Panc1 (cell line): ENCODE measurements at places on chromosomes 4 and X. TPM values are rescaled to one million over a fixed set of nuclear protein-coding genes. Genes with fewer than 3 reads are reported as not detected.
A peak's percentile ranks its signal among the peaks of the same experiment; 100 is the strongest.

GRCh38 chr4:116501954-116502353 lies 583.4 kb downstream of the TRAM1L1 start:
- no peak overlapping the region for H3K27ac ChIP-seq
- DNase-seq: no peak
- H3K27me3 ChIP-seq: no peaks in the 10 kb centered on the region
- no peaks in the 10 kb centered on the region for H3K4me1 ChIP-seq
- H3K4me3 ChIP-seq: no peak overlapping the region

DNA sequence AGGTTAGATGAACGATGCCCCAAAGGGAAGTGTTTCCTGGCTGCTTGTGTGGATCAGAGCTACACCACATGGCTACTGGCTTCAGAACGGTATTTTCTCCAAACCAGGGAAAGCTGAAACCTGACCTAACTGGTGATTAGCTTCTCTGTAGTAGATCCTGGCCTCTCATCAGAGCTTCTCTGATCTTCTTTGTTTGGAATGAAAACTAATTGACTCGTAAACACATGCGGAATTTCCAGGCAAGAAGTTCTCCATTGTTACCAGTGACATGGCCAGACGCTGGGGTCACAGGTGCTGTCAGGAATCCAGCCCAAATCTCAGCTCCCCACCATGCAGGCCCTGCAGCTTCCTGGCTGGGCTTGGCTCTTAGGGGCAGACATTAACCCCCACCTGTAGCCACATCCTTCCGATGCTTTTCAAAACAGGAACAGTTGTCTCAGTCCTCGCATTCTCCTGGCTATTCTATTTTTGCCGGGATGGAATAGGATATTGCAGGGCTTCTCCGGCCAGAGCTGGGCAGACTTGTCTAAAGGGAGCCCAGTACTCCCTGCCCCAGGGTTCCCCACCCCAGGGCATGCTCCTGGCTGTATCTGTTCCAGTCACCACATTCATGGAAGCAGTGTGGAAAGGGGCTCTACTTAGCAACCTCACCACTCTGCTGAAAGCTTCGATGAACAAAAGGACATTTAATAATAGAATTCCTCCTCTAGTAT lies 305.4 kb upstream of the F9 start:
- no peaks in the 10 kb centered on the region; the same call in 1 of the 2 replicates for H3K27me3 ChIP-seq
- H3K4me3 ChIP-seq: no peak overlapping the region
- no peak overlapping the region for H3K27ac ChIP-seq
- no peak for DNase-seq
- no peaks in the 10 kb centered on the region for H3K4me1 ChIP-seq

Gene FGFBP2
- 0.33 TPM for total RNA-seq

GRCh38 chr4:56768763-56769162 lies 52.7 kb downstream of the SPINK2 start:
- H3K27ac ChIP-seq: no peak overlapping the region
- no peaks in the 10 kb centered on the region for H3K36me3 ChIP-seq

Gene PAQR3
- 17.3 TPM for total RNA-seq

DNA sequence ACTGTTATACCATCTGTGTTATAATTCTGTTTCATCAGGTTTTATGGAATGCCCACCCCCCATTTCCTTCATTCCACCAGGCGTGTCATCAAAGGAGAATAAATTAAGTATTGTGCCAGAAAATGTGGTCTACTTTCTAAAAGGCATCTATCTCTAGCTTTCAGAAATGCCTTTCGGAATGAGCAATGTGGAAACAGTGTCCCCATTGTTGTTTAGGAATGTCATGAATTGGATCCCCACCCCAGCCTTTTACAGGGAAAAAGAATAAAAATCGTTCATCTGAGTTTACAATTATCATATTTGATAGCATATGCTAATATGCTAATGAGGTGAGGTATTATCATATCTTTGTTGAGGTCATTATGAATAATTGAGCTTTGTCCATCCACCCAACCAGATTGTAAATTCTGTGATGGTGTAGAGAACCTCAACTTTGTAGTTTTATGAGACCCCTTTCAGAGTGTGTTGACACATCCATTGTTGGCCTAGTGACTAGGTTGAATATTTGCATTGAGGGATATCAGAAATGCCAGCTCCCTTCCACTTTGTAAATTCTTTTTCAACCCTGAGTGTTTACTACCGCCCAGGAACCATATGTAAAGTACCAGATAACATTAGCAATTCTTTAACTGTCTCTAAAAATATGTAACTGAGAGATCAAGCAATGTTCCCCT lies 56.2 kb upstream of the CCDC160 start:
- H3K36me3 ChIP-seq: no peaks in the 10 kb centered on the region
- peaks cover 32% of the 10 kb centered on the region for H3K27me3 ChIP-seq
- DNase-seq: no peak
- H3K4me3 ChIP-seq: no peak overlapping the region
- H3K27ac ChIP-seq: no peak overlapping the region
- no peaks in the 10 kb centered on the region for H3K4me1 ChIP-seq

Gene WNK3
- not detected for total RNA-seq

- H3K4me3 ChIP-seq: no peak overlapping the region
- H3K27me3 ChIP-seq: no peaks in the 10 kb centered on the region
- no peaks in the 10 kb centered on the region for H3K4me1 ChIP-seq
- no peaks in the 10 kb centered on the region for H3K36me3 ChIP-seq
These were observed 347.2 kb upstream of the DDX53 start for GRCh38 chrX:22652596-22652995.

- H3K27ac ChIP-seq: no peak overlapping the region
- H3K36me3 ChIP-seq: no peaks in the 10 kb centered on the region
- no peaks in the 10 kb centered on the region for H3K4me1 ChIP-seq
- H3K27me3 ChIP-seq: no peaks in the 10 kb centered on the region
- no peak for DNase-seq
These were observed 44.3 kb downstream of the RCHY1 start for GRCh38 chr4:75469896-75470295.

GRCh38 chrX:54641530-54641929 lies 111.5 kb downstream of the GNL3L start:
- H3K36me3 ChIP-seq: no peaks in the 10 kb centered on the region
- H3K4me1 ChIP-seq: peaks cover 4% of the 10 kb centered on the region; the same call in 1 of the 2 replicates
- H3K27ac ChIP-seq: no peak overlapping the region
- no peaks in the 10 kb centered on the region for H3K27me3 ChIP-seq

GRCh38 chrX:155993421-155993820 lies 4.1 kb upstream of the IL9R start:
- no peak overlapping the region for H3K27ac ChIP-seq
- no peaks in the 10 kb centered on the region for H3K4me1 ChIP-seq
- H3K27me3 ChIP-seq: no peaks in the 10 kb centered on the region
- H3K36me3 ChIP-seq: no peaks in the 10 kb centered on the region
- no peak for DNase-seq
- no peak overlapping the region for H3K4me3 ChIP-seq

GRCh38 chr4:86759298-86759697 lies 89.9 kb downstream of the SLC10A6 start:
- H3K4me1 ChIP-seq: no peaks in the 10 kb centered on the region
- H3K36me3 ChIP-seq: no peaks in the 10 kb centered on the region
- H3K4me3 ChIP-seq: no peak overlapping the region

Gene STPG2
- total RNA-seq: not detected

Gene NPY2R
- not detected for total RNA-seq

DNA sequence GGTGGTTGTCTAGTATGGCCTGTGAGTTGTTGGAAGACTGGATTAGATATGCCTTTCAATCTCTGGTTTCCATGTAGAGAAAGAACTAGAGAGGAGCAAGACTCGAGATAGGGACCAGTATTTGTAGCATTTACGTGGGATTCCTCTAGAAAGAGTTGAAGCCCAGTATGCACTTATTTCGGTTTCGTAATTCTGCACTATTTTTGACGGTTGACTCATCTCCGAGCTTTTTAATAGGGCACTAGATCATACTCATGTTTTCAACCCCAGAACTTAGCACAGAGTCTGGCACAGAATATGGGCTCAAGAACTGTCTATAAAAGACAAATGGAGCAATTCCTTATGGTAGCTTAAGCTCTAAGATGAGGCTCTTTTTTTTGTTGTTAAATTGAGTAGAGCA lies 15.7 kb downstream of the HELT start:
- no peak for DNase-seq
- H3K27me3 ChIP-seq: no peaks in the 10 kb centered on the region
- no peak overlapping the region for H3K4me3 ChIP-seq
- H3K36me3 ChIP-seq: no peaks in the 10 kb centered on the region
- H3K27ac ChIP-seq: no peak overlapping the region
- no peaks in the 10 kb centered on the region for H3K4me1 ChIP-seq

DNA sequence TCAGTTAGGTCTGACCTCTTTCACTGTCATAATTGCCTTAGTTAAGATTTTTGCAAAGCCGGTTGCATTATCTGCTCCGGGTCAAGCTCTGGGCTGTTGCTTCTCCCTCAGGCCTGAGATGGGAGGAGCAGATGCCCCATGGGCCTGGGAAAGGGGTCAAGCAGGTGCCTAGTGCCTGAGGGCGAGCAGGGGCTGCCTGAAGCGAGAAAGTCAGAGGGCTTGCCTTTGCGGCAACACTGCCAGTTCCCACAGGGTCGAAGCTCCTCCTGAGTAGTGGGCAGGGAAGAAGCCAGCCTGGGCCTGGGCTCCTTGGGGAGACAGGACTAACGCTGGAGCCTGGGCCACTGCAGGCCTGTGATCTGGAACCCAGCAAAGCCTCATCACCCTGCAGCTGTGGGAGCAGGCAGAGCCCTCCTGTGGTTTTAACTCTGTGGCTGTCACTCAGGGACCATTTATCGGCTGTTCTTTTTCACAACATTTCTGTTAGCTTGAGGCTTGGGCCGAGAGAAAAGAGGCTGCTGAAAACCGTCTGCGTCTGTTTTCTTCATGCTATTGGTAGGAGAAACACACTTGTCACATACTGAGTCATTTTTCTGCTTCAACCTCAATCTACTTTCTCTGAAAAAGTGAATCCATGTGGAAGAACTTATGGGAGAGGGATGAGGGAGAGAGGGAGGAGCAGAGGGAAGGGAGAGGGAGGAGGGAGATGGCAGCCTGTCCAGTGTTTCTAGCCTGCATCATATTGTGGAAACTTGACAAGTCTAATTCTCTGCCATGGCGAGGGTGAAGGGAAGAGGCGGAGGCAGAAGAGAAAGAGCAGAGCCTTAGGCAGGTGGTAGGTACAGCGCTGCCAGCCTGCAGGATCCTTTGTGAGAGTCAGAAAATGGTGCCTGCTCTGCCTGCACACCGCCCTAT lies 68.4 kb downstream of the RHOH start:
- H3K27me3 ChIP-seq: no peaks in the 10 kb centered on the region
- H3K4me3 ChIP-seq: no peak overlapping the region
- H3K36me3 ChIP-seq: no peaks in the 10 kb centered on the region
- no peaks in the 10 kb centered on the region for H3K4me1 ChIP-seq
- H3K27ac ChIP-seq: peak overlapping the region; percentile 61; the same call in 1 of the 2 replicates

- H3K27me3 ChIP-seq: no peaks in the 10 kb centered on the region
- DNase-seq: no peak
- no peak overlapping the region for H3K27ac ChIP-seq
- H3K36me3 ChIP-seq: no peaks in the 10 kb centered on the region
- H3K4me1 ChIP-seq: no peaks in the 10 kb centered on the region
- no peak overlapping the region for H3K4me3 ChIP-seq
These were observed 193.4 kb downstream of the PRDM5 start for GRCh38 chr4:120728892-120729675.

DNA sequence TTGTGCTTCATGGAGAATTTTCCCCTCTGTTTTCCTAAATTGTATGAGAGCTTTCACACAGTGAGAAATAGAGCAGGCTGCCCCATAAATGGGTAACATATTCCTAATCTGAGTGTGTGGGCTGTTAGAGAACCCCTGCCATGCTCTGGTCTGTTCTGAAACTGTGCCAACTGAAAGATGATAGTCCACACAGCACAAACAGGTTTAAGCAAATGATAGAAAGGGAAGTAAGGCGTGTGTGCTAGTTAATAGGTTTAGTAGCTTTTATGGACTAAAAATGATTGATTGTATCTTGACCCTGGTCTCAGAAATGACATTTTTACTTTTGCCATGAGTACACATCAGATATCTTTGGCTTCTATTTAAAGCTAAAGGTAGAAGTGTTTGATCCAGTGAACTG lies 106.2 kb downstream of the PRRG1 start:
- H3K4me1 ChIP-seq: no peaks in the 10 kb centered on the region
- H3K4me3 ChIP-seq: no peak overlapping the region
- H3K36me3 ChIP-seq: no peaks in the 10 kb centered on the region
- H3K27ac ChIP-seq: no peak overlapping the region
- H3K27me3 ChIP-seq: no peaks in the 10 kb centered on the region

DNA sequence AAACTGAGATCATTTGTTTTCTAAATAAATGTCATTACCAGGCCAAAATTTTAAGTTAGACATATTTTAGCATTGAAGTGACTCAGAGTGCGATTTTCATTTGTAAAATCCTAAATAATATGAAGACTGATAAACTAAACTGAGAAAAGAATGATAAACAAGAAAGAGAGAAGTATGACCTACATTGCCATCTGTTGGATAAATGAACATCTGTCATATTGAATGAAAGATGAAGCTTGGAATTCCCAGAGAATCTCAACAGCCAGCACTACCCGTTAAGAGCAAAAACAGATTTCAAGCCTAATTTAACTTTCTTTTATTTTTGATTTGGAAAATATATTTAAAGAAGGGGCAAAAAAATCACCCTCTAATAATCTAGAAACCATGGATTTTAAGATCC lies 591.0 kb upstream of the ATOH1 start:
- no peak for DNase-seq
- no peaks in the 10 kb centered on the region for H3K36me3 ChIP-seq
- no peak overlapping the region for H3K27ac ChIP-seq
- no peaks in the 10 kb centered on the region for H3K27me3 ChIP-seq
- no peaks in the 10 kb centered on the region for H3K4me1 ChIP-seq

- no peaks in the 10 kb centered on the region for H3K36me3 ChIP-seq
- no peaks in the 10 kb centered on the region for H3K4me1 ChIP-seq
- no peak for DNase-seq
These were observed 4.1 kb upstream of the SEC24B start for GRCh38 chr4:109429545-109429944.

DNA sequence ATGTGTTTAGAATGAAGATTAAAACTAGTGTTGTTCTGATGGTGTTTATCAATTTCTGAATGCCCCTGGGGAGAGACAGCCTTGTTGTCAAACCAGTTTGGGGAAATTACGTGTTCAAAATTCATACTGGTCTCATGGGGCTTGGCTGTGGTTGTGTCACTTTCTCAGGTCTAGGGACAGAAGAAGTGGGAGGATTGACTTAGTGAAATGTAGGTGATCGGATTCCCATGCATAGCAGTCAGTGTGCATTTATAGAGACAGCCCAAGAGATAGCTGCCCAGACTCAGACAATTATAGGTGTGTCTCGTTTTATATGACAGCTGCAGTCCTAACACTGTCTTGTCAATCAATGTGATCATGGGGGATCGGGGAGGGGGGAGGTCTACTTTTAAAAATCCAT lies 94.4 kb upstream of the CLCN4 start:
- H3K4me1 ChIP-seq: no peaks in the 10 kb centered on the region
- DNase-seq: no peak
- H3K4me3 ChIP-seq: no peak overlapping the region
- H3K36me3 ChIP-seq: no peaks in the 10 kb centered on the region
- no peak overlapping the region for H3K27ac ChIP-seq
- no peaks in the 10 kb centered on the region for H3K27me3 ChIP-seq

DNA sequence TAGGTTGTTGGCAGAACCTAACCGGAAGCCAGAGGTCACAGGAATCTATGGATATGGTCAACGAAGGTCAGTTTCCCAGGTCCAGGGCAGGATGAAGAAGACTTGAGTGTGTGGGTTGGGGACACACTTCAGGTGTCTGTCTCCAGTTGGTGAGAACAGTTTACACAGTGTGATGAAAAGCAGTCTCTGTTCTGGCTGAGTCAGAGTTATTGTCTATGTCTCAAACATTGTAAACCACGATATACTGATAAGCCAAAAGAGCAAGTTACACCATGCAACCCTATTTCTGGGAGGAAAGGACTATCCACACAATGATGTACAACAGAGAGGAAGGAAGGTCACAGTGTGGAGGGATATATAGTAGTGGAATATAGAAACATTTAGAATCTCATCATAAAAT lies 187.1 kb upstream of the C1QTNF7 start:
- H3K36me3 ChIP-seq: no peaks in the 10 kb centered on the region
- DNase-seq: no peak
- H3K4me1 ChIP-seq: no peaks in the 10 kb centered on the region
- no peaks in the 10 kb centered on the region for H3K27me3 ChIP-seq

Gene TMEM154
- 0.15 TPM for total RNA-seq
